ENCODE measurements at places on chromosomes 11 and 22. TPM values are rescaled to one million over a fixed set of nuclear protein-coding genes. Genes with fewer than 3 reads are reported as not detected.

GRCh38 chr11:111499483-111499882 is 12.7 kb downstream of the BTG4 start:
- no peak for DNase-seq

DNA sequence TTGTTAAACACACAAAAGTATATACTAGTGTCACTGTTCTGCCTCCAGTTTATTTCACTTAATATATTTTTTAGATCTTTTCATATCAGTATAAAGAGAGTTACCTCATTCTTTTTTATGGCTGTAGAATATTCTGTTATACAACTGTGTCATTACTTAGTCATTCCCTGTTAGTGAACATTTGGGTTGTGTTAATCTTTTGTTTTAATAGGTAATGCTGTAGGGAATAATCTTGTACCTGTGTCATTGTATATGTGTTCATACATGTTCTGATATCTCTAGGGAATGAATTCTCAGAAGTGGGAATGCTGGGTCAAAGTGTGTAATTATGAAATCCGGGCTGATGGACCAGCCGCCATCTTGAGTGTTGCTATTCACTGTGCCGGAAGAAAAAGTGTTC is 71.4 kb downstream of the SWAP70 start:
- DNase-seq: no peak

Gene USP2
- 13.5 TPM for total RNA-seq

Gene EMSY
- 41.9 TPM for total RNA-seq

- DNase-seq: no peak
These were observed 42.2 kb downstream of the WNT7B start for GRCh38 chr22:45934659-45935341.
